ENCODE measurements at places on chromosomes 3 and 15.

- DNase-seq: no peak
Measured at GRCh38 chr15:45391746-45392583, 13.6 kb upstream of the GATM start.

GRCh38 chr15:69652751-69653305 is 200.2 kb downstream of the RPLP1 start:
- DNase-seq: peak; percentile 32

- no peak for DNase-seq
Measured at GRCh38 chr3:50287262-50287661, 5.0 kb downstream of the IFRD2 start.

DNA sequence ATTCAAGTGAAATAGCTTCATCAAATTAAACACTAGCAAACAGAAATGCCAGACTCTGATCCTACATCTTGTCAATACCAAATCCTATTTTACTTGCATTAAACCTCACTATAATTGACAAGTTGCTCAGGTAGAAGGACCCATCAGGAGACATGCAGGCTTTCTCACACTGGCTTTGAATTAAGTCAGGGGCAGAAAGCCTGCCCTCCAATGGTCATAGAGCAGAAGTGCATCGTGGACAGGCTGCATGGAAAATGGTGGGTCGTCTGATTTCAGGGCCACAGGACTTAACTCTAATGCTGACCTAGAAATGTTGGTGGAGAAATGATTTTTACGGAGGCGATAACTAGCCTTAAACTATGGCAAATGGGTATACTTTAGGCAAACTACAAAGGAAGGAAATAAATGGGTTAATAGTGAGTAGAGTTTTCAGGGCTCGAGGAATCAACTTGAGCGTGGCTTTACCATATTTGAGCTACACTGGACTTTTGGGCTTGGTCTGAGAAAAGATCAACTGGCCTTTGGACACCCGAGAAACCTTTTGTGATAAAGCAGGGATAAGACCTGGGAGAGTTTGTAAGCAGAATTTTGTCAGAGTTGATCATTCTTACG is 283.9 kb downstream of the GRM7 start:
- no peak for DNase-seq

DNA sequence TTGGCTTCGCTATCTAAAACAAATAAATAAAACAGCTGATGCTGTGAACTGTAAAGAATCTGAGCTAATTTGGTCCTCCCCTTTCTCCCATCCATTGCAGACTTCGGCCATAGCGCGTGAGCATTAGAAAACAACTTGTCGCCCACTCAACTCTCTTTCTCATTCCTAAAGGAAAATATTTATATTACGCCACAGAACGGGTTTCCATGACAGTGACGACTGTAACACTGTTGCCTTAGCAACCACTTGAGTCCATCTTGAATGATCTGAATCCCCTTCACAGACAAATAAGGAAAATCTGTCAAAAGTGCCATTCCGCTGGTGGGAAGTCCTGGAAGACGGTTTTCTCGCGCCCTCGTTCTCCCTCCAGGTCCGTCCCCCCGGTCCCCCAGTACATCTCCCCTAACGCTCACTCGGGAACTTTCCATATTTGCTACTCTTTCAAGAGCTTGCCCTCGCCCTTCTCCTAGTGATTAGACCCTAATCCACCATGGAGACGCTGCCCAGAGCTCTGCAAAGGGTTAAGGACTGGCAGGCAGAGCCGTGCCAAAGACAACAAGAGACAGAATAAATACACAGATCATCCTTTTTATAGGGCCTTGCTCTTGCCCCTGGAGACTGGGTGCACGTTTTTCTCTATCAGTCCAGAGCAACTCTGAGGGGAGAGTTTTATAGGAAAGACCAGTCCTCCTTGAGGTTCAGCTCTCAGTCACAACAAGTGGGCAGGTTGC is 50.5 kb downstream of the CRYGS start:
- no peak for DNase-seq

DNA sequence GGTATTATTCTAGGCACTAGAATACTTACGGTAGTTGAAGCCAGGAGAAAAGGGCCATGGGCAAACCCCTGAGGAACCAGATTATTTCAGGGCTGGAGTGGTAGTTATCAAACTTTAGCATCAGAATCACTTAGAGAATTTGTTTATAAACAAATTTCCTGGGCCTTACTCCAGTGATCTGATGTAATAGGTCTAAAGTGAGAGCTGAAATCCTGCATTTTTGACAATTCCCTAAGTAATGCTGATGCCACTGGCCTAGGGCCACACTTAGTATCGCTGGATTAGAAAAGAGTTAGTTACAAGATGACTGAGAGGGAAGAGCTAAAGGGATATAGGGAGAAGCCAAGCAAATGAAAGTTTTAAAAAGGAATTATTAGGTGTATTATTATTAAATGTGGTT is 412.5 kb upstream of the THRB start:
- DNase-seq: no peak

- no peak for DNase-seq
Measured at GRCh38 chr3:141071681-141072260, 20.6 kb downstream of the SPSB4 start.

GRCh38 chr15:83436513-83437158 is 10.5 kb upstream of the SH3GL3 start:
- no peak for DNase-seq

- no peak for DNase-seq
Measured at GRCh38 chr3:9994086-9994844, 7.6 kb upstream of the EMC3 start.

DNA sequence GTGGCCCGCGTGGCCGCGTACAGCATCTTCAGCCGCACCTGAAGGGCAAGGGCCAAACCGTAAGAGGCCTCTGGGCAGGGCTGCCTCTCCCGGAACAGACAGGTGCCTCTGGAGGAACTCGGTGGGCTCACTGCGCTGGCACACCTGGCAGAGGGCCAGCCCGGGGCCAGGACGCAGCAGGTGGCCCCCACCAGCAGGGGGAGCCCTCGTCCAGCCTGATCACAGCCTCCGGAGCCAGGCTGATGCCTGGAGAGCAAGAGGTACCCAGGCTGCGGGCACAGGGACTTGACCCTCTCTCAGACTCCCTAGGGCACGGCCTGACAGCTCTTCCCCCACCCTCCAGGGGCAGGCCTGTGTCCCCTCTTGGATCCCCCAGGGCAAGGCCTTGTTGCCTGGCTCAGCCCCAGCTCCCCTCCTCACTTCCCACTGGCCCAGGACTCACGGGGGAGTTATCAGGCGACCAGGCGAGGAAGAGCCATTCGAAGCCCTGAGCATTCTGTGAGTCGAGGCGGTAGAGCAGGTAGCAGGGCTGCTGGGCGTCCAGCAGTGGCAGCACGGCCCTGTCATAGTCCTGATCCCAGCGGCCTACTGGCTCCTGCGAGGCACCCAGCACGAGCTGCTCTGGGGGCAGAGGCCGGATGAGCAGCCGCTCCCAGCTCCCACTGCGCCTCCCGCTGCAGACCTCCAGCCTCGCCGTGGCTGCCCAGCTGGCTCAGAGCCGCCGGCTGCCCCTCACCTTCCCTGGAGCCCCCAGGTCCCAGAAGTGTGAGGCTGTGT is 6.2 kb upstream of the TLR9 start:
- peak; percentile 25 for DNase-seq

DNA sequence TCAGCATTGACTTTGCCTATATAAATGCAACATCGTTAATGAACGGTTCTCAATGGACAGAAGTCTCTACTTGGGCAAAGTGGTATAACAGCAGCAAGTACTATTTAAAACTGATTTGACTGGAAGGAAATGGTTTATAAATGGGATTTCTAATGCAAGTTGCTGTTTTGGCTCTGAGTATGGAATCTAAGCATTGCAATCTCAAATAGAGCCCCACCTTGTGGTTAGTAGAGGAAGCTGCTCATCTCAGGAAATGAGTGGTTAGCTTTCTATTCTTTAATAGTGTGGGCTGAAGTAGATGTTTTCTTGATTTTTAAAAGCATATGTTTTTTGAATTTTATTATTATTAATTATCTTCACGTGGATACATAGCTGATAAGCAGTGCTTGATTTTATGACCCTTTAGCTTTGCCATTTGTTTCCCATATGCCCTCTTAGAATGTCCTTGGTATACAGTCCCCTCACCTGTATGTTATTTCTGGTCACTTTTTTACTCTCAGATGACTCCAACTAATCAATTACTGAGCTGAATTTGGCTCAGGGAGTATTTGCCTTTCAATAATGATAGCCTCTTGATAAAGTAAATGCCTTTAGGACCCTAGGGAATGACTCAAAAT is 67.1 kb downstream of the OXSM start:
- DNase-seq: no peak

- DNase-seq: no peak
Measured at GRCh38 chr15:65087873-65088642, 11.5 kb downstream of the KBTBD13 start.

GRCh38 chr3:94092086-94092485 is 29.2 kb downstream of the NSUN3 start:
- DNase-seq: no peak

DNA sequence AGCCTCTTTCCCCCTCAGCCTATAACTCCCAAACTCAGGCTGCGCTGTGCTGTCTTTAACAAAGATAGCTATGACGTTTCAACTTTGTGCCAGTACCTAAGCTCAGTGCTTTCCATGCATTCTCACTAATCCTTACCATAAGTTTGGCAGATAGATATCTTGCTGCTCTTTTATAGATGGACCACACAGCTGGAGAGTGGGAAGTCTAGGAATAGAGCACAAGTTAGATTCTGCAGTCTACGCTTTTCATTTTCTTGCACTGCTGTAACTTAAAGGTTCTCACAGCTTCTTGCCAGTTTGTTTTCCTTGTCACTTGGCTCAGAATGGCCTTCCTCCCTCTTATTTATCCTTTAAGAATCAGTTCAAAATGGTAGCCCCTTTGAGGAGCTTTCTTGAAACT is 468.8 kb downstream of the CNTN4 start:
- DNase-seq: no peak

DNA sequence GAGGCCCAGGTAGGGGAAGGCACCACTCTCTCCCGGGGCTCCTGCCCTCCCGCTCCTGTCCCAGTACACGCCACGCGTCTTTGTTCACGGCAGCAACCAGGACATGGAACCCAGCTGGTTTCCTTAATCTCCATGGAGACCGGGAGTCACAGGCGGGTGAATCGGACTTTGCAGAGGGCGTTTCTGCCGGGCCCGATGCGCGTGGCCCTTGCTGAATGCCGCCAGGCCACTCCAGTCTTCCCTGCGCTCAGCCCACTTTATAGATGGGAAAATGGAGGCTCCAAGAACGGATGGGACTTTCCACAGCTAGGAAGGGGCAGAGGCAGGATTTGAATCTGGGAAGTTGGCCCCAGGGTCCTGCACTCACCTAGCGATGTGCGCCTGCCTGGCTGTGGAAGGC is 7.4 kb downstream of the PLXND1 start:
- no peak for DNase-seq

GRCh38 chr15:35306361-35306981 is 221.4 kb upstream of the NANOGP8 start:
- no peak for DNase-seq

DNA sequence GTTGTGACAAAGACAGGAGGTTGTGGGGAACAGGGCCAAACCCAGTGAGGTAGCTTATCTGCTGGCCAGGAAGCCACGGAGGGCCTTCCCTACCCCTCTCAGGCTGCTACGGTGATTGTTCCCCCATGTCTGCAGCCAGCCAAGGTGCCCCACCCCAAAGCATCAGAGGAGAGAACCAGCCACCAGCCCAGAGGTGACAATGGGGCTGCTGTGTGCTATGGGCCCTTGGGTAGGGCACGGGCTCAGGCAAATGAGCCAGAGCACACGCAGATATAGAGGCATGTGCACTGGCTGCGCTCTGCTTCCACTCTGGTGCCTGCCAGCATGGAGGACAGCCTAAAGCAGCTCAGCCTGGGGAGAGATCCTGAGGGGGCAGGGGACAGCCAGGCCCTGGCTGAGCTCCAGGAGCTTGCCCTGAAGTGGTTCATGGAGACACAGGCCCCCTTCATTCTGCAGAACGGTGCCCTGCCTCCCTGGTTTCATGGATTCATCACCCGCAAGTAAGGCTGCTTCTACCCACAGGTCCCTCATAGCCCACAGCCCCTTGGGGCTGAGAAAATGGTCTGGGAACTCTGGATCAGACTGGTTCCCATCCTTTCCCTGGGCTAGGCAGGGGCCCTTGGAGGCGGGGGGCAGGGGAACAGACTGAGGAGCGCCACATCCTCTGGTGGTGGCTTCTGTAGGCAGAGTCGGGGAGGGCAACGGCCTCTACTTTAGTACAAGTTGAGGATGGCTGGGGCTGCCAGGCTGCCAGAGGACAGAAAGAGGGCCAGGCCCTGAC is at the start of gene SH2D7:
SH2D7 (plus strand) TSS at position 301 of the 781 bp plus-strand sequence; CDS start at position 325, 24 bp downstream.
- no peak for DNase-seq

DNA sequence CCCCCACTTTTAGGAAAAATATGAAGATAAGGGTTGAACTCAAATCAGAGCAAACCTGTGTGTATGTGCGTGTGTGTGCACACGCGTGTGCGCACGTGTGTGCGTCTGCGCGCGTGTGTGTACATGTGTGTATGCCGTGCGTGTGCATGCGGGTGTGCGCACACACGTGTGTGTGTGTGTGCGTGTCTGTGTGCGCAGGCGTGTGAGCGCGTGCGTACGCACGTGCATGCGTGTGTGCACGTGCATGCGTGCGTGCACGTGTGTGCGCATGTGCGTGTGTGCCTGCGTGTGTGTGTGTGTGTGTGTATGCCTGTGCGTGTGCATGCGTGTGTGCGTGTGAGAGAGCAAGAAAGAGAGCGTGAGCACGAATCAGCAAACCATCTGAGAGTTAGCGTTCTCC is 20.7 kb downstream of the TNK2 start:
- DNase-seq: no peak

DNA sequence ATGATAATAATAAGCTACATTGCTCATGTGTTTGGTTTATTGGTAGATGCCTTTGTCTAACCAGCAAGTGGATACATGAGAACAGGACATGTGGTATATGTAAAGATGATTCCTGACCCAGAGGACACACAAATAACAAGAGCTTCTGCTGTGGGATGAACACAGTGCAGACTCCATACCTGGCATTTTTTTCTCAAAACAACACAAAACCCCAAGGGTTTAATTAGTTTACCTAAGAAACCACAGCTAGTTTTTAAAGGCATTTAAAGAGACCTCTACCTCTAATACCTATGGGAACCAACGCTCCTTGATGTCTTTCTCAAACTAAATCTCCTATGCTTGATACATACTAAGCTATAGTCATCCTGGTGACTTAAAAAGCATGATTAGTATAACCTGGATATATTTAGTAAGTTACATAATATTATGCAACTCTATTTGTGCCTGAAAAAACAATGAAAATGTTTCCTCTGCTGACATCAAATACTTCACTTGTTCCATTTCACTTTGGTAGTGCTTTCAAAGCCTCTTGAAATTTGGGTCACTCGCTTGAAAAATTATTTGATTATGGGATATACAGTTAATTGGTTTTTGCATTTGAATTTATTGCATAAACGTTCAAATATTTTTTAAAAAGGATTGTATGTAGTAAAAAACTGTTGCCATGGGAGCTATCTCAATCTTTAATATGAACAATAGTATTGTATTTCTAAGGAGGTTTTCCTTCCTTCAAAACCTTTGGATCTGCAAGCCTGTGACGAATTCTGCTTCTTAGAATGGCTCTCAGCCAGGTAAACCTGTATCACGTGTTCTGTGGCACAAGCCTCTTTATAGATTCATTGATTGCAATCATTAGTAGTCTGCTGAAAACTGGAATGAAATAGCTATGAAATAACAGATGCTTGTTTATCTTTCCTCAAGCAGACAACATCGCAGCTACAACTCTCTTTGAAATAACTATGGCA is 233.0 kb upstream of the KCNMB2 start:
- DNase-seq: no peak
